Thoracic aorta (tissue), 2 donors: ENCODE measurements at places on chromosomes 2 and 18.

GRCh38 chr2:233331536-233331935, 22.8 kb upstream of the DGKD start:
- H3K4me1 ChIP-seq: no peaks in the 10 kb centered on the region
- H3K36me3 ChIP-seq: no peaks in the 10 kb centered on the region
- H3K4me3 ChIP-seq: no peak overlapping the region

DNA sequence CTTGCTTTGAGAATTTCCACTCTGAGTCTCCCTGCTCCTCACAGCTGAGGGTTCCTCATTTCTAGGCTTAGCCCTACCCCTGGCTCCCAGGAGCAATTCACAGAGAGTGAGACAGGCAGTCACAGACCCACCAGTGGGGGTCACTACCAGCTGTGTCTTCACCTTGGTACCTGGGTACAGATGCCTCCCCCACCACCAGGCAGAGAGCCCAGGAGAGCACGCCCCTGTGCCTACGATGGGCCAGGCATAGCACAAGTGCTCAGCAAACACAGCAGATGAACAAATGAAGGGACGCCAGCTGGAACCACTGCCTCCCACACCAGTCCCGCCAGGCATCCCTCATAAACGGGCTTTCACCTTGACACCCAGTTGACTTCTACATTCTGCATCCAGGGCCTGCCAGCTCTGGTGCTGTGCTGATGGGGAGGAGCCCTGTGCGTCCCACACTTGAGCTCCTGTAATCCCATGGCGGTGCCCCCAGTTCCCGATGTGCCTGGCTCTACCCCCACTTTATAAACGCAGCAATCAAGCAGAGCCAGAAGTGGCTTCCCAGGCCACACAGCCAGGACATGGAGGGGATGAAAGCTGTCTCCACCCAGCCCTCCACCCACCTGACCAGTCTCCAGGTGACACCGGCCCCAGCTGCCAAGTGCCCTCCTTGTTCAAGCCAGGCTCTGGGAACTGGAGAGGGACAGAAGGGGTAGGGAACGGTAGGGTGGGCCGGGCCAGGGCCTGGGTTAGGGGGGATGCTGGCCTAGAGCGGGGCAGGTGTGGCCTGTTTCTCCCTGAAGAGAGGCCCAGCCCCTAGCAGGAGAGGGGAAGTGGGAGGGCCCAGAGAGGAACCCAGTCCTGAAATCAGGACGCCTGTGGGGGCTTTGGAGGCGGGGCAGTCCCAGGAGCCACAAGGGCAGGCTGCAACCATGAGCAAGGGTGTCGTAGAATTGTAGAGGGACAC, 42.5 kb downstream of the SCTR start:
- no peak overlapping the region for H3K4me3 ChIP-seq
- no peak for DNase-seq
- H3K27ac ChIP-seq: peak overlapping the region; percentile 93
- no peaks in the 10 kb centered on the region for H3K36me3 ChIP-seq
- H3K27me3 ChIP-seq: no peaks in the 10 kb centered on the region

- no peak overlapping the region for H3K27ac ChIP-seq
- no peaks in the 10 kb centered on the region for H3K27me3 ChIP-seq
- peaks cover 21% of the 10 kb centered on the region for H3K4me1 ChIP-seq
These were observed 15.2 kb downstream of the CDKL4 start for GRCh38 chr2:39228413-39229209.

GRCh38 chr2:40178971-40179370, 272.9 kb downstream of the SLC8A1 start:
- no peak overlapping the region for H3K4me3 ChIP-seq
- no peaks in the 10 kb centered on the region for H3K36me3 ChIP-seq
- peaks cover 13% of the 10 kb centered on the region for H3K4me1 ChIP-seq
- no peak overlapping the region for H3K27ac ChIP-seq

DNA sequence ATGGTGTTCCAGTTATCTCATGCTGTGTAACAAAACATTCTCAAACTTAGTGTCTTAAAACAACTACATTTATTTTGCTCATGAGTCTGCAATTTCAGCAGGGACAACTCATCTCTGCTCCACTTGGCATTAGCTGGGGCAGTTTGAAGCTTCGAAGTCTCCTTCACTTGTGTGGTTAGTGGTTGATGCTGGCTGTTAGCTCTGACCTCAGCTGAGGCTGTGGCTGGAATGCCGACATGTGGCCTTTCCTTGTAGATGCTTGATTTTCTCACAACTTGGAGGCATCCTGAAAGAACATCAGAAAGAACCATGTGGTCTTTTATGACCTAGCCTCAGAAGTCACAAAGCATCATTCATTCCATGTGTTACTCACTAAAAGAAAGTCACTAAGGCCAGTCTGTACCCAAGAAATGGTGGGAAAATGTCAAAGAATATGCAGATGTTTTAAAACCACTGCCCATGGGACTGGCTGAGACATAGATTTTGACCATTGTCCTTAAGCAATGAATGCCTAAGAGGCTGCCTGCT, 3.8 kb upstream of the TMSB10 start:
- H3K27ac ChIP-seq: no peak overlapping the region
- H3K27me3 ChIP-seq: no peaks in the 10 kb centered on the region
- peaks cover 8% of the 10 kb centered on the region for H3K4me1 ChIP-seq
- no peak overlapping the region for H3K4me3 ChIP-seq
- no peak for DNase-seq

DNA sequence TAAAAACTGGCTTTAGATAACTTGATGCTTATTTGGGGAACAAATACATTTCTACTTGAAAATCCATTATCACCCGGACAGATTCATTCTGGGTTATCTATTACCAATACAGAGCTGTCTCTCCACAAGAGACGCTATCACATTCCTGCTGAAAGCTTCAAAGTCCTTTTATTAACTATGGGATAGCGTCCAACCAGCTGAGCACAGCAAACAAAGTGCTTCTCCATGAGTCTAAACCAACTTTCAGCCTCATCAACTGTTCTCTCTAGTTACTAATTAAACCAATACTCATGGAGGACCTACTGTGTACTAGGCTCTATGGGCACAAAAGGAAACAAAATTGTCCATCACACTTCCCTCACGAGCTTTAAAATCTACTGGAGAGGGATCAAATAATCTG, 132.8 kb downstream of the L3MBTL4 start:
- no peak overlapping the region for H3K4me3 ChIP-seq
- DNase-seq: no peak
- no peaks in the 10 kb centered on the region for H3K36me3 ChIP-seq
- H3K27ac ChIP-seq: no peak overlapping the region
- H3K27me3 ChIP-seq: no peaks in the 10 kb centered on the region

- H3K27ac ChIP-seq: no peak overlapping the region
- H3K36me3 ChIP-seq: no peaks in the 10 kb centered on the region
- H3K4me3 ChIP-seq: no peak overlapping the region
- no peak for DNase-seq
- peaks cover 28% of the 10 kb centered on the region for H3K4me1 ChIP-seq
These were observed 33.3 kb downstream of the FAM178B start for GRCh38 chr2:96952976-96953610.

- no peaks in the 10 kb centered on the region for H3K4me1 ChIP-seq
- H3K27ac ChIP-seq: no peak overlapping the region
- H3K27me3 ChIP-seq: no peaks in the 10 kb centered on the region
- no peak for DNase-seq
These were observed 412.1 kb upstream of the CDH2 start for GRCh38 chr18:28588884-28589549.

GRCh38 chr18:67425672-67426071, 90.8 kb downstream of the DSEL start:
- H3K27me3 ChIP-seq: no peaks in the 10 kb centered on the region
- DNase-seq: no peak
- no peaks in the 10 kb centered on the region for H3K36me3 ChIP-seq
- H3K27ac ChIP-seq: no peak overlapping the region
- peaks cover 9% of the 10 kb centered on the region for H3K4me1 ChIP-seq

- no peaks in the 10 kb centered on the region for H3K4me1 ChIP-seq
- H3K27ac ChIP-seq: no peak overlapping the region
- H3K27me3 ChIP-seq: no peaks in the 10 kb centered on the region
- no peaks in the 10 kb centered on the region for H3K36me3 ChIP-seq
These were observed 186.8 kb upstream of the CCDC150 start for GRCh38 chr2:196452758-196453157.
